ENCODE measurements at places on chromosomes 6 and 20.

- DNase-seq: no peak
Observed at GRCh38 chr6:30135147-30135546, 793 bp upstream of the TRIM40 start.

GRCh38 chr6:15355683-15356099, 109.8 kb downstream of the JARID2 start:
- DNase-seq: no peak

- DNase-seq: no peak
Observed at GRCh38 chr20:8076306-8077136, 55.5 kb upstream of the PLCB1 start.

DNA sequence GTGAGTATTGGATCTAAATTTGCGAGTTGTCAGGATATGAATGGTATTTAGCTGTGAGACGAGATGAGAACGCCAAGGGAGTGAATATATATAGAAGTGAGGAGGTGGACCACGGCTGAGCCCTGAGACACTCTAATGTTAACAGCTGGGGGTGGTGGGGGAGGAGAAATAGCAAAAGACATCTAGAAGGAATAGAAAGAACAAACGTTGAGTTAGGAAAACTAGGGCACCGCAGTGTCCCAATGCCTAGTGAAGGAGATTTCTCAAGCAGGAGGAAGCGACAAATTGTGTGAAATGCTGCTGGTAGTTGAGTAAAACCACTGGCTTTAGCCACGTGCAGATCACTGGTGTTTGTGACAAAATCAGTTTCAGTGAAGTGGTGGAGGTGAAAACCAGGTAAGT, 56.9 kb downstream of the CD164 start:
- no peak for DNase-seq

GRCh38 chr6:100467129-100468015, 2.7 kb upstream of the SIM1 start:
- DNase-seq: no peak

DNA sequence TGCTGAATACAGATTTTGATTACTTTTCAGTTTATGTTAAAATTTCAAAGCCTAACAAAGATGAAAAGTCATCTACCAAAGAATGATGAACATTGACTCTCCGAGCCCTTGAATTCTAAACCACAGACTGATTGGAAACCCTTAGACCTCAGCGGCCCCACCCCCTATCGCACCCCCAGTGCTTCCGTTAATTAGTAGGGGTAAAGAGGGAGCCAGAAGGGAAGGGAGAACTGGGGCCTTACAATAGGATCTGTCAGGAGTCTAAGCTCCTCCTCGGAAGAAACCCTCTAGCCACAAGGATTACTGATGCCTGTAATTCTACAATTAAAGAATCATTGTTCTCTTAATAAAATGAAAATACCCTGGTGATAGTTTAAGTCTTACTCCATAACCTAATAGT, 79.7 kb upstream of the JARID2 start:
- DNase-seq: no peak

DNA sequence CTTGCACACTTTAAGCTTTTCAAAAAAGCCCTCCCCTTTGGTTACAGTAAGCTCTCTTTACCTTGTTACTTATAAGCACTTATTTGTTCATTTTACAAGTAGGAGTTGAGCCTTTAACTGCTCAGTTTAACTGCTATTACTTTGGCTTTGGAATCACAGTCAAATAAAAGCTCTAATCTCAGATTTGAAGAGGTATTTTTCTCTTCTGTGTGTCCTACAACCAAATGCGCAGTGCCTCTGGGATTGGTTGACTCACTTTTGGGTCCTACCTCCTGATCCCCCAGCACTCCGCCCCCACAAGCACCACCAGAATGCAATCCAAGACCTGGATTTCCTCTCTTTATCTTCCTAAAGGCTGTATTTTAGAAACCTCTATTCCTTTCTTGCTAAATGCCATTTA, 2.5 kb downstream of the NCOA7 start:
- DNase-seq: no peak
